ENCODE measurements at places on chromosomes 2 and 18. TPM values are rescaled to one million over a fixed set of nuclear protein-coding genes. Genes with fewer than 3 reads are reported as not detected.
A peak's percentile ranks its signal among the peaks of the same experiment; 100 is the strongest.

DNA sequence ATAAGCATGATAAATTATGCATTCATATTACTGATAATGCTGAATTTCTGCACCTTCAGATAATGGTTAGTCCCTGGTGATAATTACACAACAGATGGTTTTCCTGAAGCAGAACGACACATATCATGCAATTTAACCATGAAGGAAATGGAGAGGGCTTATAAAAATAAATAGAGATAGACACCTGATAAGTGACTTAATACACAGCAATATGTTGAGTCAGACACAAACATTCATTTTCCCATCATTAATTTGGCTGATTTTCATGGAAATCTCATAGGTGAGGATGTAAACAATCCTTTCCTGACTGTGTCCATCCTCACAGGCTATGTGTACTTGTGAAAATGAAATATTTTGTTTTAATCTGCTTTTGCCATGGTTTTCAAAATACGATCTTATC is 36.9 kb upstream of the DSEL start:
- DNase-seq, result no peak

GRCh38 chr18:68543344-68543743 is 171.6 kb downstream of the TMX3 start:
- no peak for DNase-seq

- DNase-seq, result no peak
Measured at GRCh38 chr2:16031058-16031847, 90.9 kb downstream of the MYCN start.

DNA sequence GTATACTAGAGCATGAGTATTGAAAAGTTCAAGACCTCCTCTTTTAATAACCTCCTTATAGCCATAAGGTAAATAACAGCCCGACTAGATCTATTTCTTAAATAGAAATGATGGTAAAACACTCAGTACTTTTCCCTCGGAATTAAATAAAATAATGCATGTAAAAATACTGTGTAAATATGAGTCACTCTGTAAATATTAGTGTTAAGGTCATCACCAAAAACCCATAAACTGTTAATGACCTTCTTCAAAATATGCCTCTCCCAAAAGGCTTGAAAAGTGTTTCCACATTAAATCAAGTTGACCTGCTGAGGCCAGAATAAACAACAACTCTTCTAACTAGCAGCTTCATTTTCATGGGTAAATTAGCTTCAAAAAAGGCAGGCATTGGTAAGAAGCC is 25.3 kb upstream of the BZW1 start:
- DNase-seq, result no peak

GRCh38 chr2:72098935-72099334 is 48.7 kb downstream of the CYP26B1 start:
- DNase-seq, result no peak

DNA sequence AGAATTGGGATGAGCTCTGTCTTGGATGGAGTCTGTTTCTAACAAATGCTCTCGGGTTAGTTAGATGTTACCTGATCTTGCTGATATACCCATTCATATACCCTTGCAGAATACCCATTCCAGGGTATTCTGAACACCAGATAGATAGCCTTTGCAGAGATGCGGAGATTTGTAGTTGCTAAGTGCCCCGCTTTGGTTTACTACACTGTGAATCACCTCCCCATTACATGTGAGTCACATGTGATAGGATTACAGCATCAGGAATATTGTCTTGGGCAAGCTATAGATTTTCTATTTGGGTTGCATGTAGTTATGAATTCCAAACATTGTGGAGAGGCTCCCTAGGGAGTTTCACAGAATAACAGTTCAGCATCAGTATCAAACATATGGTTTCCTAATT is 3.8 kb downstream of the VSNL1 start:
- no peak for DNase-seq

DNA sequence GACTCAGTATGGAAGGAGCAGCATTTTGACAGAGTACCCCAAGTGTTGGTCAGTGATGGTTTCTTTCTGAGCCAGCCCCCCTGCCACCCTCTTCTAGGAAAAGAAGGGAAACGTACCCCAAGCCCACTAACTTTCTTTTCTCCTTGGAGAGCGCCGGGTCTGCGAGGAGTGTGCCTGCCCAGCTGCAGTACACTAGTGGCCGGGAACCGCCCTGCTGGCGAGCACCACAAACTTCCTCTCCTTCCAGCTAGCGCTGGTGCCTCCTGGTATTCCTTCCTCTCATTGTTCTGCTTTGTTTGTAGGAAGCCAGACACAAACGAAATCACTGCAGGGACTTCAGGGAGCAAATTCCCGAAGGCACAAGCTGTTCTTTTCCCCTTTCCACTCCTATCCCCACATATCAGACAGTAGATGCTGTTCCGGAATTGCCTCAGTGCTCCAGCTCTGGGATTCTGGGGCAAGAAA is 1.8 kb downstream of the CCDC85A start:
- DNase-seq, result no peak

DNA sequence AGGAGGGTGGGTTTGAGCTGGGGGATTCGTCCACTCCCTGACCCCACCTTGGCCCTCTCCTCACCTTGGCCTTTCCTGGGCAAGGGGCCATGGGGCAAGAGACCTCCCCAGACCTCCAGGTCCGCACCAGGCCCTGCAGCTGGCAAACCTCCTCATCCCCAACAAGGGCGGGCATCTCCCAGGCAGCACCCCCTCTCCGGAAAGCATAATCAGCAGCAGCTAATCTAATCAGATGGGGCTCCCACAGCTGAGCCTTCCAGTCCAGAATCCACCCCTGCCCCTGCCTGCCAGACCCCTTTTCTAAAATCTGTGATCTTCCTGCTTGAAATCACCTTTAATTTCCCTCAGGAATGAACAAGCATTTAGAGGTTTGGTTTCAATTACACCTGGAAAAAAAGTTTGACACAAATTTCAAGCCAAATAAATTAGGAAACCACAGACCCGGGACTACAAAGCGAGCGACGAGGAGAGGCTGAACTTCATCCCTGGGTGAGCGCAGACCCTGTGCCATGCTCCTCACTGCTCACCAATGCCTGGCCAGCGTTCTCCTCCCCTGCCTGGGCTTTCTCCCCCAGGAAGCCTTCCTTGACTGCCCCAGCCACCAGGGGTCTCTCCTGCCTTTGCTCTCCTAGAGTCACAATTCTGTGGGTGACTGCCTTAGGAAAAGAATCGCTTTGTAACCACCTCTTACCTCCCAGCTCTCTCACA is 143.0 kb upstream of the MYCN start:
- no peak for DNase-seq

- DNase-seq, result peak; percentile 93
Measured at GRCh38 chr2:149972066-149972465, 384.5 kb upstream of the MMADHC start.

- no peak for DNase-seq
Measured at GRCh38 chr18:55142410-55142809, 183.1 kb upstream of the CCDC68 start.

DNA sequence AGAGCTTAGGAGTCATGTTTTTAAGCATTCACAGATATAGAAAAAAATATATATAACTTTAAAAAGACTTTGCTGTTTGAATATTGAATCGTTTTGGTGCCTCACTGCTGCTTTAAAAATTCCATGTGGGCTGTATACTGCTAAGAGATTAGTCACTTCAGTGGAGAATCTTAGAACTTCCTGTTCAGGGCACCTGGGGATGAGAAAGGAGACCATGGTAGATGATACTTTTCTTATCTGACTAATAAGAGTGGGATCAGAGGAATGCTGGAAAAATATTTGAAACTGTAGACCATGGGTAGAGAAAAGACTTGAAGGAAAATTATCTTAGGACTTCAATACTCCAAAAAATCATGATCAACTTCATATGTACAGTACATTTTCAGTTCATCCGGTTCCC is 442.2 kb upstream of the SETBP1 start:
- DNase-seq, result no peak

GRCh38 chr18:42417189-42417588 is 462.2 kb downstream of the PIK3C3 start:
- no peak for DNase-seq

DNA sequence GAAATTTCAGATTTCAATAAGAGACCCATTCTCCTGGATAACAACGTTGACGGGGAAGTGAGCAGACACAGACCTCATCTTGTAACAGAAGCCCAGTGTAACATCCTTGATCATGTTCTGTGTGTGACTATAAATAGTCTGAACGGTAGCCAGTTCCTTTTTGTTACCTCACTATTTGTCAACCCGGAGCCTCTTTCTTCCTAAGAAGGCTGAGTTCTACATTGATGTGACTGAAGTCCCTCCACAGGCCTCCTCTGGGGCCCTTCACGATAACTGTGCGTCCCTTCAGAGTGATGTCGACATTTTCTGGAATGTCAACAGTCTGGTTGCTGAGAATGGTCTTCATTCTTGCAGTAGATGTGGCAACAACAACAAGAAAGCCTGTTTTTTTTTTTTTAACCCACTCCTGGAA is 6.3 kb upstream of the PLEKHM3 start:
- DNase-seq, result peak; percentile 20

DNA sequence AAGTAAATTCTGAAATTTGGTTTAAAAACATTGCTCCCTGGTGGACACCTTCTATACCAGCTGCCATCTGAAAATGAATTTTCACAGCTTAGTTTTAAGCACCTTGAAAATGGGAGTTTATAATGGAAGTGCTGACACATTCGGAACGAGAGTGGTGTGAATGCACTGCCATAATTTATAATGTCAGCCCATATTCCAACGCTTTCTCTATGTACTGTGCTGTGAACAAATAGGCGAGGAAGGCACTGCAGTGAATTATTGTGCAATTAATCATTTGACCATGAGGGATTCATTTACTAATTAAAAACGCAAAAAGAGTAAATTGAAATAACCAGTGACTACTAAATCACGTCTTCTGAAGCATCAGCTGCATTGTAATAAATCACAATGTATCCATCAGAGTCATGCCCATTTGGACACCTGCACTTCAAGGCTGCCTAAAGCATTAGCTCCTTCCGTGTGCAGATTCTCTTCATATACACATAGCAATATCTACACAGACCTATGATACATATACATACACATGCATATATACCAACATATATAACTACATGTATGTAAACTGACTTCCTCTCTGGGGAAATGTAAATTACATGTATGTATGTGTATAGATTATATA is 699.8 kb downstream of the GALR1 start:
- no peak for DNase-seq

GRCh38 chr2:166181813-166182154 is 54.0 kb upstream of the SCN1A start:
- no peak for DNase-seq

- DNase-seq, result no peak
Measured at GRCh38 chr18:77058290-77058835, 74.2 kb downstream of the MBP start.

DNA sequence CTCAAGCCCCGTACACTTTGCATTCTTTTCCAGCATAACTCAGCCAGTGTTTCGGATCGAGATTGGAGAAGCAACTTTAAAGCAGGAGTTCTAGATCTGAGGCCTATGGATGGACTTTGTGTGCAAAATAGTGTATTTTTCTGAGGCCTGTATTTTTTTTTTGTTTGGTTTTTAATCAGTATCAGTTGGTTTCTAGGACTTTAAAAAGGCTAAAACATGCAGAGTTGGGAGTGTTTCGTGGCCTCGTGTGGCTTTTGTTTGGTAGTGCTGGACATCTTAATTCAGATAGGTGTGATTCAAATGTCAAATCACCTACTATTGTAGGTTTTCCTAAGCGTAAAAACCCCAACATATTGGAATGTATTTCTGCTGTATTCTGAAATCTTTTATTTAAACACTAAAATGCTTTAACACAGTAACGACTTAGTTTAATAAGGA is 282 bp upstream of the PUS10 start:
- peak; percentile 15 for DNase-seq

DNA sequence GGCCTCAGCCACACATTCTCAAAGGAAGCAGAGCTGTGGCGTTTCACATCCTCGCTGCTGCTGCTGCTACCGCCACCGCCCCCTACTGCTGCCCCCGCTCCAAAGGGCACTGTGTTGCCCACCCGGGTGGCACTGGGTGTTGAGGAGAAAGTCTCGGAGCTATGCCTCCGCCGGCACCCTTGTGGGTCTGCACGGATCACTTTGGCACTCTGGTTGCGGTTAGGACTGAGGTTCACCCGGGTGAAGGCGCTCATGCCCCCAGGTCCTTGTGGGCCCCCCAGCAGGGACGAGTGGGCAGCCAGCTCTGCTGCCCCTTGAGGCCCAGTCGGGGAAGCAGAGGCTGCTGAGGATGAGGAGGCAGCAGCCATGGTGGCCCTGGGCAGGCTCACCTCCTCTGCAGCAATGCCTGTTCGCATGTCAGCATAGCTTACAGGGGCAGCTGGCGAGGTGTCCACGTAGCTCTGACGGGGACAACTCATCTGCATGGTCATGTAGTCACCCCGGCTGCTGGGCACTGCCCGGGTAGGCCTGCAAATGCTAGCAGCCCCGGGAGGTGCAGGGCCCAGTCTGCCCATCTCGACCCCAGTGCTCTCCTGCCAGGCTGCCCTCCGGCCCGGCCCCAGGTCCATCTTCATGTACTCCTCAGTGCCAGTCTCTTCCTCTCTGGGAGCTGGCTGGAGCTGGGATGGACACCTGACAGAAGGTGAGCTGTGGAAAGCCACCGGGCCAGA is 4.2 kb downstream of the IRS1 start:
- no peak for DNase-seq

DNA sequence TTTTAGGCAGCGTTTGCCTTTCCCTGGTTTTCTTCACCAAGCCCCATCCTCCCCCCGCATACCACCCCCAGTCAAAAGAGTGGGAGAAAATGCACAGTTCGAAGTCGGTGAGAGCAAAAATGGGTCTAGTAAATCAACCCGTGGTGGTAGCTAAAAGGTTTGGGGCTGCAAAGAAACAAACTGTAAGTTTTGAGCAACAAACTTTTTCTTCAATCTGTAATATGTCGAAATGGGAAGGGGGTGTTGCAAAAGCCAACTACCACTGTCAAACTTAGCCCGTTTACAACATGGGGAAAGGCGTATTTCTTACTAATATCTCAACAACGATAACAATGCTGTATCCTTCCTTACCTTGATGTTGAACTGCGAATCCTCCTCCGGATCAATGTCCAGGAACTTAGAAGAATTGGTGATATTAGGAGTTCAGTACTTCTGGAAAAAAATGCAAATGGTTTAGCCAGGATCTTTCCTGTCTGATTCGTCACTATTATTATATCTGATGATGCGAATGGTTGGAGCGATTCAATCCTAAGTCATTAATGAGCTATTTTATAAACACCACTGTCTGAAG is 2.4 kb upstream of the SATB2 start:
- DNase-seq, result no peak

DNA sequence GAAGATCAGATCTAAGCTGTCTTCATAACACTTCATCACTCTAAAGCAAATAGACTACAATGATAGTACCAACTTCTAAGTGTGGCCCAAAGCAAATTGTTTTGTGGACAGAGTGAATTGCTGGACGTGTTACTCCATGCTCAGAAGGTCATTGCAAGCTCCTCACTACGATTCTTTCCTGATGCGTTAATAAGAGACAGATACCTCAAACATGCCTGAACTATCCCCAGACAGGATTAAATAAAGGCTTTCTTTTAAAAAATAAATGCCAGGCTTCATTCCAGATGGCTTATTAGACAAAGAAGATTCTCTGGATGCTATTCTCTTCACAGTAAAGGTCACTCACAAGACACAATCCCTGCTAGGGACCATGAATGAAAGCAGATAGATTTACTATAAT is 621.2 kb downstream of the DCDC2C start:
- DNase-seq, result no peak

COQ10B gene
- 12.5 TPM for polyA plus RNA-seq

TGFA gene
- polyA plus RNA-seq, result 0.53 TPM

CYTIP gene
- 1.4 TPM for polyA plus RNA-seq

CIB4 gene
- 0.83 TPM for polyA plus RNA-seq

EPHA4 gene
- polyA plus RNA-seq, result 28.5 TPM

RTKN gene
- polyA plus RNA-seq, result 45.9 TPM

GALNT14 gene
- 4.6 TPM for polyA plus RNA-seq

SERPINB7 gene
- polyA plus RNA-seq, result not detected

PKDCC gene
- 188 TPM for polyA plus RNA-seq

MGAT4A gene
- 11.5 TPM for polyA plus RNA-seq

CCDC148 gene
- 5.4 TPM for polyA plus RNA-seq

ADRA2B gene
- polyA plus RNA-seq, result 1.6 TPM

Measured in right lung (tissue), 10 donors.